NCI-H1417 (cell line): ENCODE measurements at places on chromosomes 11 and 22.

DNA sequence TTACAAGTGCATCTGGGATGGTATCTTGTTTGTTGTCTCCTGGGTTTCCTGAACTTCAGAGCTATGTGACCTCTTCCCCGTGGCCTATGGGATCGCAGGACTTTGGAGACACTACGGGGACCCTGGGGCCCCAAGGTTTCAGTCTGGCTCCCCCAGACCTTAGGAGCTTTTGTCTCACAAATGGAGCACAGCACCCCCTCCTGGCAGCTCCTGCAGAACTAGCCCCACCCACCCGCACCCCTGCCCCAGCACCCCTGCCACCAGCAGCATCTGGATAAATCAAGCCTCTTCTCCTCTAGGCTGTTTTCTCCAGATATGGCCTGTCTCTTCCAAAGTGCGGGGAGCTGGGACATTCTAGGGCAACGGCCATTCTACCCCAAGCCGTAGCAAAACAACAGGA is 10.4 kb downstream of the RCOR2 start:
- DNase-seq: no peak

DNA sequence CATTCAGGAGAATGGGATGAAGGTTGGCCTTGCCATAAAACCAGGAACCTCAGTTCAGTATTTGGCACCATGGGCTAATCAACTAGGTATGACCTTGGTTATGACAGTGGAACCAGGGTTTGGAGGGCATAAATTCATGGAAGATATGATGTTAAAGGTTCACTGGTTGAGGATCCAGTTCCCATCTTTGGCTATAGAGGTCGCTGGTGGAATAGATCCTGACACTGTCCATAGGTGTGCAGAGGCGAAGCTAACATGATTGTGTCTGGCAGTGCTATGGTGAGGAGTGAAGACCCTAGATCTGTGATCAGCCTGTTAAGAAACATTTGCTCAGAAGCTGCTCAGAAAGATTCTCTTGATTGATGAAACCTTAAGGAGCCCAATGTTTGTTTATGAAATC is 5.7 kb downstream of the NF2 start:
- no peak for DNase-seq

- no peak for DNase-seq
These were observed 1.8 kb upstream of the MCAT start for GRCh38 chr22:43144949-43145348.

- peak; percentile 25 for DNase-seq
These were observed 667 bp downstream of the RAB6A start for GRCh38 chr11:73760135-73760678.

- no peak for DNase-seq
These were observed 79.4 kb downstream of the PRR5L start for GRCh38 chr11:36375353-36376008.

- DNase-seq: no peak
These were observed 22.8 kb downstream of the SYN3 start for GRCh38 chr22:33035272-33035863.

- DNase-seq: peak; percentile 85
These were observed 109.2 kb downstream of the ZBTB16 start for GRCh38 chr11:114168691-114169090.

DNA sequence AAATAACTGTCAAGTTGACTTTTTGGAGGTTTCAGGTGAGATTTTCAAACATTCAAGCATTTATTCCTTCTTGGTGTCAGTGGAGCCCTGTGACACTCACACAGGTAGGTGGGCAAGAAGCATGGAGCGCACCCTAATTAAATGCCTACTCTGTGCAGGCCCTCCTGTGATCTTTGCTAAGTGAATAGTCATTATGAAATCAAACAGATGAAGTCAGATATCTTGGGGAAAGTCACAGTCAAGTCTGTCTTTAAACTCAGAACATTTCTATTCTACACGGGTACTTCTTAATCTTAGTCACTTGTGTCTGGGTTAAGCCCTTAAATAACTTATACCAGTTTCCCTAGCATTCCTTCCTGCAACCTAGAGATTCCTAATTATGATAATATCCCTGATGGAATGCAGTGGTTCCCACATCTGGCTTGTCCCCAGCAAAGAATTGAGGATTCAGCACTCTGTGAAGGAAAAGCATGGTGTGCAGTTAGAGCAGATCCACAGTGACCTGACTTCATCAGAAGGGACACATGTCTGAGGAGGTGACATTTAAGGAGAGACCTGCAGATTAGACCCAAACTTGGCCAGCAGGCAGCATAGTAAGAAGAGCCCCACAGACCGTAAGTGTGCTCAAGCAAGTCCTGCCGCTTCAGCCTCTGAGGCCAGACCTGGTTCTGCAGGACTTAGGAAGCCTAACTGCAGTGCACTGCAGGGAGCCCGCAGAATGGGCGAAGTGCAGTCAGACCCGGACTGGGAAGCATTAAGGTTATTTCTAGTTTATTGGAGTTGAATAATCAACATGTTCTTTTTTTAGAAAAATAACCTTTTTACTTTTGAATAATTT is 85.3 kb upstream of the GAL start:
- DNase-seq: no peak

- DNase-seq: no peak
These were observed 36.0 kb downstream of the PHF21B start for GRCh38 chr22:44973829-44974228.

DNA sequence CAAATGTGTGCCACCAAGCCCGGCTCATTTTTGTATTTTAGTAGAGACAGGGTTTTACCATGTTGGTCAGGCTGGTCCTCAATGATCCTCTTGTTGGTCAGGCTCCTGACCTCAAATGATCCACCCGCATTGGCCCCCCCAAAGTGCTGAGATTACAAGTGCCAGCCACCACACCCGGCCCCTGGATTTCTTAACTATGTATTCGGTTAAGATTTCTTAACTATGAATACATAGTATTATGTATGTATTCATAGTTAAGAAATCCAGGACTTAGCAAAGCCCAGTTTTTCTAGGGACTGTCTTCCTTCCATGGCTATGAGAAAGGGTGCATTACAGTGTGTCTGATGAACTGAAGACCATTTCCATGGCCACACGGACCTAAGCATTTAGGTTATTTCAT is 1.7 kb downstream of the C11orf91 start:
- DNase-seq: no peak

DNA sequence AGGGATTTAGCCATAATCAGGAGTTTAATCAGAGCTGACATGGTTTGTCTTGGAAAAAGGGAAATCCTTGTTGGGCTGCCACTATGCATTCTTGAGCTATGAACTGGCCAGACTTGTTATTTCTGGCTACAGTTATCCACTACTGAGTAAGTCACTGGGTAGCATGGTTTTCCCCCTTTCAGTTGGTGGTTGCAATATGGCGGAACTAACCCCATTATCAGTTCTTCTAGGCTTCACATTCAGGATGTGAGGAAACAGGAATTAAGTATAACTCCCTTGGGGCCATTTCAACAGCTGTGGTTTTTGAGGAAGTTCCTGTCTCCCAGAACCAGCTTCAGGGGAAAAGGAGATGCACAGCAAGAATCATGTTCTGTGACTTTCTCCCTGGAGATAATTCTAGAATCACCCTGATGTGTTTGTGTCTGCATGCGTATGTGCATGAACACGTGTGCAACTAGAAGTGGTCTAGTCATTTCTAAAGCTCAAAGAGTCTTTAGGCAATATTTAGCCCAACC is 103.0 kb upstream of the CD44 start:
- DNase-seq: no peak

GRCh38 chr11:41301023-41301422 is 158.4 kb downstream of the LRRC4C start:
- DNase-seq: no peak

GRCh38 chr22:43706151-43706550 is 106.0 kb downstream of the EFCAB6 start:
- no peak for DNase-seq
